ENCODE measurements at places on chromosomes 2 and 18.

GRCh38 chr2:101805152-101806088, 107.9 kb downstream of the MAP4K4 start:
- DNase-seq = peak; percentile 77

DNA sequence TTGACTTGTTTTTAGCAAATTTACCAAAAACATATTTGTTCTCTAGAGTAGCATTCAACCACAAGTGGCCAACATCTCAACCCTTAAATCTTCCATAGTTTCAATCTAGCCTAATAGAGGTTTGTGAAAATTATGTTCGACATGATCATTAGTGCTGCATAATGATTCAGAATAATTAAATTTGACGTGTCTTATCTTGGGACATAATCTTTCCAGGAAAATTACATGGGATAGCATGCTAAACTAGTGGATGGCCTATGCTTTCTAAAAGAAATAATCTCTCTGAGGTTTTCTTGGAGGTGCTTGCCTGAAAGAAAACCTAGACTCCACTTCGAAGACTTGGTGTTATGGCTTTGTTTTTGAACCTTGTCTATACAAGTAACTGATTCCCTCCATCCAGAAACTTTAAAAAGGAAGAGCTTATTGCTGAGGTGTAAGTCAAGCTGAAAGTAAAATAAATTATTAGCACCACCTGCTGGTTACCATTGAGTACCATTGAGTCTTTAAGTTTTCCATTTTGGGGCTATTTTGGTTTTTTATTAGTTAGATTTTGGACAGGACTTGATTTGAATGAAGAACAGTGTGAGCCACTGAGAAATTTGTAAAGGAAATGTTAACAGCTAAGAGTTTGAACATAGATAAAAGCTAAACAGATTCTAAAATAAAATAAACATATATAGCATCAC, 32.7 kb downstream of the COX7A2L start:
- no peak for DNase-seq

GRCh38 chr18:2547477-2548087, 23.7 kb downstream of the METTL4 start:
- DNase-seq = no peak

DNA sequence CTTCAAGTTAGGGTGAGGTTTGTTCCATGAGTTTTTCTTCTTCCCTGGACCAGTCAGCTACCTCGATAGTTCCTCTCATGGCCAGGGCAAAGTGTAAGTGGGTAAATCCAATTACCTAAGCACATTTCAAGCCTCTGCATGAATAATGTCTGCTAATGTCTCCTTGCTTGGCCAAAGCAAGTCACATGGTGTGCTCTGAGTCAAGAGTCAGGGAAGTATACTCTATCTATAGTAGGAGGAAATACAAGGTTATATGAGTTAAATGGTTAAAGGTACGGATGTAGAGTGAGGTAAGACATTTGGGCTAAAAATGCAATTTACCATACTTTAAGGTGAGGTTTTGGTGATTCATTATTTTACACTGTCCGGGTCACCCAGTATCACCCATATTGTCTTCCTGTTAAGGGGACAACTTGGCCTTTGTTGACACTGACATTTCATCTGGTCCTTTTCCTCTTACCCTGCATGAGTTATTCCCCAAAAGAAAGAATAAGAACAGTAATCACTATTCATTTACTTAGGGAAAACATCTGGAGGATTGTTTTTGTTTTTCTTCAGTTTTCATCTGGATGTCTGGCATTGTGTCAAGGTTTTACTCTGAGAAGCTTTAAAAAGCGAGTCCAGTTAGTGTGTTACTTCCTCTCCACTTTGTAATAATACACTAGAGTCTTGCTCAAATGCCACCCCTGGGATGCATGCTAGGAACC, 405.5 kb downstream of the RND3 start:
- no peak for DNase-seq

GRCh38 chr2:9250498-9251153, 44.0 kb downstream of the ASAP2 start:
- DNase-seq = peak; percentile 44

- DNase-seq = no peak
These were observed 7.3 kb upstream of the SLC11A1 start for GRCh38 chr2:218374795-218375194.

- DNase-seq = no peak
These were observed 33.2 kb upstream of the FHL2 start for GRCh38 chr2:105432044-105432399.

- DNase-seq = no peak
These were observed 489.9 kb downstream of the NYAP2 start for GRCh38 chr2:225889452-225889851.

DNA sequence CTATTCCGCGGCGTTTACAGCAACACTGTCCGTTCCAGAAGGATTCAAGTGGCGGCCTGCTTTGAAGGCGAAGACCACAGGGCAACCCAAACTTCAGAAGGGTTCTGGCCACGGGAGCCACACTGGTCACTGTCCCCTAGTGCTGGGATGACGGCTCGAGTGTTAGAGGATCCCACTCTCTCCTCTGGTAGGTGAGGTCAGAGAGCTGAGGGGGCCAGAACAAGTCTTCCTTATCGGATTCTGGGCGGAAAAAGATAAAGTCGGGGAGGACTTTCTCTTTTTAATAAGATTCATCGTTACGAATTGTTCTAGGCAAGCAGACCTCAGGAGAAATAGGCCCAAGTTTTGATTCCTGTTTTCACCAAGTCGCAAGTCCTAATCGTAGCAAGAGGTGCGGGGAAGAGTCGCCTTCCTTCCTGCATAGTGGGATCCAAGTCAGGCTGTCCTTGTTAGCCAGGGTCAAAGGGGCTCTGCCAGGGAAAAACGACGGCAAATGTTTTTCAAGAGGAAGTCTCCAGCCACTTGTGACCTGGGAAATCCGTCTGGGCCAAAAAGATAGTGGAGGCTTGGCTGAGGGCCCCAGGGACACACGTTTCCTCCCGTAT, 864 bp upstream of the MYL12A start:
- DNase-seq = no peak

GRCh38 chr2:238786379-238786778, 61.5 kb upstream of the TWIST2 start:
- no peak for DNase-seq

GRCh38 chr2:176157499-176158185, 535 bp downstream of the HOXD3 start:
- DNase-seq = peak; percentile 72

GRCh38 chr2:213187833-213188532, 36.6 kb upstream of the IKZF2 start:
- DNase-seq = peak; percentile 92

GRCh38 chr2:200026332-200027230, 71.2 kb downstream of the MAIP1 start:
- no peak for DNase-seq

GRCh38 chr18:8794156-8794933, 89.0 kb downstream of the MTCL1 start:
- peak; percentile 51 for DNase-seq

DNA sequence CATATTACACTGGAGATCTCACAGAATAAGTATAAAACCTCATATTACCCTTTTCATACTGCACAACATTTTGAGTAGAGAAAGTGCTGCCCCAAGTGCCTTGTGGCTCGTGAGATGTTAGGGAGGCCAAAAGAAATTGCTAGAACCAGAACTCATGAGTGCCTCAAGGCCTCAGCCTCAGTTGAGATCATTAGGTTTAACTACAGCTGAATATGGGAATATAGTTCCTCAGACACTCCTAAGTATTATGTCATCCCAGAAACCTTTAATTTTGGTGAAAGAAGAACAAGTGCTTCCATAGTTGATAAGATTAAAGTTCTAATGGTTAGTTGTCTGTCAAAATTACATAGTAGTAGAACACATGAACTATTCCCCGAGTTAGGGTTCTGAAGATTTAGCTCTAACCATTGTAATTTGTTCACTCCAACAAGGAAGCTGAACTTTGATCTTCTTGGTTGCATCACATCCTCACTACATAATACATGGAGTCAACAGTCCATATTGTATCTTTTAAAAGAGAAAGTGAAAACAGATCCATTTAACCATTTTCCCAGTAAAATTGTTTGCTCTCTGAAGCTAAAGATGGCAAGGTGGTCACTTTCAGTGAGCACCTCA, 9.6 kb upstream of the AQP4 start:
- no peak for DNase-seq

GRCh38 chr2:69482471-69482870, 45.2 kb upstream of the NFU1 start:
- no peak for DNase-seq

Measured in islet precursor cell (in vitro differentiated cells).